T-helper 2 cell treated with Interferon-gamma antibody and Interleukin-4, amounts not matched to agents 5 μg/mL and 100 μg/mL, for 36 hours (primary cell): ENCODE measurements at places on chromosomes 7 and 10.

- no peaks in the 10 kb centered on the region for H3K36me3 ChIP-seq
- peaks cover 2% of the 10 kb centered on the region for H3K27me3 ChIP-seq
- H3K4me3 ChIP-seq = no peak overlapping the region
- no peak overlapping the region for H3K27ac ChIP-seq
- no peaks in the 10 kb centered on the region for H3K4me1 ChIP-seq
These were observed 571.2 kb downstream of the PTPRN2 start for GRCh38 chr7:158016180-158017097.

DNA sequence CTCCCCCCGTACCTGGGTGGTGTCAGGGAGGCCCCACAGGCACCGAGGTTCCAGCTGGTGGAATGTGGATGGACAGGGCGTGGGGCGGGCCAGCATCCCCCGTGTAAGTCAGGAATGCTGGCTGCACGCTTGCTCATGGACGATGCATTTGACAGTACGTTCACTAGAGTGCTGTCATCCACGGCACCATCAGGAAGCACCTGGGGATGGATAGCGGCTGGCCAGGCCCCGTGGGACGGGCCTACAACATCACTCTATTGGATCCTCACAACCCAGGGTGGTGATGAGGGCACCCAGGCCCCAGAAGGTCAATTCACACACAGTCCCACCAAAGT is 63.6 kb downstream of the INSIG1 start:
- DNase-seq = no peak
- H3K27ac ChIP-seq = no peak overlapping the region
- peaks cover 27% of the 10 kb centered on the region for H3K27me3 ChIP-seq
- H3K36me3 ChIP-seq = no peaks in the 10 kb centered on the region
- H3K4me1 ChIP-seq = no peaks in the 10 kb centered on the region

DNA sequence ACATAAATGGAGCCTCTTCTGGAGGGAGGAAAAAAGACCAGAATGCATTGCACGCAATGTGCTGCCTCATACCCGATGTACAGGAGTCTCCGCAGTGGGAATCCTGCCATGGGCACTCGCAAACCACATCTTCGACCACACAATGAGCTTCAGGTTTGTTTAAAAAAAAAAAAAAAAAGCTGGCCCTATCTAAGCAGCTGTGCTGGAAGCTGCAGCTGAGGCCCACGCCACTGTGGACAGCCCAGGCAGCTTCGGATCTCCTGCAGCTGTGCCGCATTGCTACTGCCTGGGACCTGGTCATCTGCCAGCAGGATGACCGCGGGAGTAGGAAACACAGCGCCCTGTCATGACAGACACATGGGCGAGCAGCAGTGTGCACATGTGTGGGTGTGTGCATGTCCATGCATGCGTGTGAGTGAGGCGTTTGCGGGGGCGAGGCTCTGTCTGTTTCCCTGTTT is 26.0 kb downstream of the EN2 start:
- H3K4me3 ChIP-seq = no peak overlapping the region
- peaks cover 5% of the 10 kb centered on the region for H3K4me1 ChIP-seq
- no peaks in the 10 kb centered on the region for H3K36me3 ChIP-seq
- no peak for DNase-seq
- H3K27me3 ChIP-seq = peaks cover 35% of the 10 kb centered on the region
- no peak overlapping the region for H3K27ac ChIP-seq

DNA sequence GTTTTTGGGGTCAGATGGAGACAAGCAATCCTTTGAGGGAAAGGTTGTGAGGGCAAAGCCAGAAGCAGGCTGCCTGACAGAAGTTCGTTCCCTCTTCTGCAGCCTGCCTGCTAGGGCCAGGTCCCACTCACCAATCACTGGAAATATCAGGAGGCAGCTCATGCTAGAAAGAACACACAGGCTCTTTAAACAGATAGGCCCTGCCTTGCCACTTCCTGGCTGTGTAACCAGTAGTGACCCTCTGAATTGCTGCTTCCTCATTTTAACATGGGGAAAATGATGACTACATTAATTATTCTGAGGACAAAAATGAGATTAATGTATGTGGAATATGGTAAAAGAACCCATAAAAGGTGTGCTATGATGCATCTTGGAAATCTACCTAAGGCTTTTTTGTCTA is 50.5 kb upstream of the MRLN start:
- H3K4me3 ChIP-seq = no peak overlapping the region
- H3K36me3 ChIP-seq = peaks cover 33% of the 10 kb centered on the region

GRCh38 chr7:7148798-7149481 is 33.4 kb upstream of the C1GALT1 start:
- peaks cover 13% of the 10 kb centered on the region for H3K4me1 ChIP-seq
- peaks cover 2% of the 10 kb centered on the region for H3K27me3 ChIP-seq
- no peak overlapping the region for H3K4me3 ChIP-seq
- H3K27ac ChIP-seq = no peak overlapping the region
